ENCODE measurements at places on chromosomes 5 and 9.

- DNase-seq, result no peak
Measured at GRCh38 chr9:124066783-124067577, 55.4 kb downstream of the LHX2 start.

DNA sequence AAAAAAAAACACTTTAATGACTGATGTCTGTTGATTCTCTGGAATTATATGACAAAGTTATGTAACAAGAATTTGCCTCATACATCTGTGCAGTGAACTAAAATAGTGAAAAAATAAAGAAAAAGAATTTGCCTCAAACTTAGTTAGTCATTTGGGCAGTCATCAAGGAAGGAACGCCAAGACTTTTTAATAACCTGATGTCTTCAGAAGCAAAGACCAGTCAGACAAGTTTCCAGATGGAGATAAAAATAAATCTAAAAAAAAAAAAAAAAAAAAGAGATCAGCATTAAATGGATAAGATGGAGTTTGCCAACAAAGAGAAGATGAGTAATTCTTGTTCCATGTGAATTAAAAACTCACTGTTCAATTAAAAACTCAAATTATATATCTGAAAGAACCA lies 52.3 kb upstream of the JMY start:
- DNase-seq, result no peak

GRCh38 chr9:26559506-26559905 lies 333.1 kb downstream of the CAAP1 start:
- DNase-seq, result no peak

DNA sequence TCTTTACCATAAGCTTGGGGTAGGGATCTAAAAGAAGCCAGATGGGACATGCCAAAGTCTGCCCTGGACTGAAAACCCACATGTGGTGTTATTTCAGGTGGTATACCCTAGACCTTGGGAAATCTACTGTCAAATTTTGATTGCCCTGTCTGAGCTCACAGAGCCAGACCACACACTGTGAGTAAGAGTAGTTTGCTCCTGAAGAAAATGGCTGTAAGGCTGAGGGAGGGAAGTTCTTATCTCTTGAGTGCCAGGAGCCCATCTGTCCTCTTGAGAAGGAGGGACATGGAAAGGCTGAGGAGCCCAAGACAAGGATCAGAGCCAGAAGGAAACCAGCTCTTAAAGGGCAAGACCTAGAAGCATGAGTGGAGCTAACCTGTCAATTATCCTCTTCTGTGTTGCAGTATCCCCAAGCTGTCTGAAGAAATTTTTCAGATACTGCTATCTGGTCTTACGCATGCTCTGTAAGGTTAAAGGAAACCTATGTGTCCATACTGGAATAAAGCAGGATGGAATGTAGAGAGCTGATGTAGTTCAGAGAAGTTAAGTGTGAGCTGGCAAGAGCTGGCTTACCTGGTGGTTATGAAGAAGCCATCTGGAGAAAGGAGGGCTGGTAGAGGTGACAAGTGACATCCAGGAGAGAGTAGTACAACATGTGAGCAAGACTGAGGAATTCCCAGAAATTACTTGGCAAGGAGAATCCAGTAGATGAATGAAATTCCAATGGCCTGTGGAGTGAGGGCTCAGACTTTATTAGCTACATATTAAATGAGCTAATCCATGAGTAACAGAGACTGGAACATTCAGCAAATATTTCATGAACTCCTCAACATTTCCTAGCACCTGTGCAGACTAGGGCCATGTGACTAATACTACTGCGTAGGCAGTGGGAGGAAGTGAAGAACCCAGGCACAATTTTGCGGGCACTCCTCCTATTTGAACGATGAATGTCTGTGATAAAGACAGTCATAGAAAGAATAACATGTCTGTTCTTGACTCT lies 389.1 kb upstream of the KIF2A start:
- DNase-seq, result no peak

DNA sequence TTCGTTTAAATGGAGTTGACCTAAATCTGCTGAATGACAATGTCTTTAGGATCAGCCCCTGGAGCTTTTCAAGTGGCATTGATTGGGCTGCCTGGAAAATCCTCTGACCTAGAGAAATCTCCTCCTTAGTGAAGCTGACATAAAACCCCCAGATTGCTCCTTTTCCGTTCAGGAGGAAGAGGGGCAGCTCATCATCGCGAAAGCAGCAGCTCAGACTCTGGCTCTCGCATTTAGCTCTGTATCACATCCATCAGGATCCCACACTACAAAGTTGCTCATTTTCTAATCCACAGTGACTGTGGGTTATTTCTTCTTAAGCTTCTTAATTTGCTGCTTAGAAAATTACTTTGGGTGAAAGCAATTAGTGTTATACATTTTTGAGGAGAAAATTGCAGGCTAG lies 373.7 kb downstream of the ENC1 start:
- no peak for DNase-seq

GRCh38 chr5:60382716-60383115 lies 317.2 kb downstream of the DEPDC1B start:
- DNase-seq, result no peak

All from activated effector memory CD4-positive, alpha-beta T cell treated with Interleukin-2 at 50 U/mL for 16 hours (primary cell).